ENCODE measurements at places on chromosomes 7 and 10.

- no peak for DNase-seq
These were observed 91.5 kb downstream of the VPS41 start for GRCh38 chr7:38817526-38817925.

- DNase-seq: no peak
These were observed 6.6 kb upstream of the ZNF786 start for GRCh38 chr7:149097088-149097487.

GRCh38 chr10:110216240-110216639 is 8.8 kb downstream of the MXI1 start:
- DNase-seq: no peak

DNA sequence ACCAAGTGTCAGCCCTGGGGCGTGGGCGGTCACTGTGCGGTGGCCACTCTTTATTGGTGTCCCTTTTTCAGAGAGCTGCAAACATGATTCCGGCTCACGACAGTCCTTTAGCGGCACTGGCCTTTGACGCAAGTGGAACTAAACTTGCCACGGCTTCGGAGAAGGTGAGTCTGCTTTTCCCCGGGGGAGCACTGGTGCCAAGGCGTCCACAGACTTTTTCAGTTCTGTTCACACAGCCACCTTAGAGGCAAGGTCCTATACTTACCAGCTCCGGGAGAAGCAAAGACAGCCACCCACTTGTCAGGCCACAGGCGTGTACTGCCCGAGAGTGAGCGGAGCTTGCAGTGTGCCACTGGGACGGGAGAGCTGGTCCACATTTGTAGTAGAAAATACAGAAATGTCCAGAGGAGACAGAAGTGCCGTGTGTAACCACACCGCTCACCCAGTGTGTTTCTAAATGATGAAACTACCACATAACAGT is 27.9 kb downstream of the WIPI2 start:
- no peak for DNase-seq

DNA sequence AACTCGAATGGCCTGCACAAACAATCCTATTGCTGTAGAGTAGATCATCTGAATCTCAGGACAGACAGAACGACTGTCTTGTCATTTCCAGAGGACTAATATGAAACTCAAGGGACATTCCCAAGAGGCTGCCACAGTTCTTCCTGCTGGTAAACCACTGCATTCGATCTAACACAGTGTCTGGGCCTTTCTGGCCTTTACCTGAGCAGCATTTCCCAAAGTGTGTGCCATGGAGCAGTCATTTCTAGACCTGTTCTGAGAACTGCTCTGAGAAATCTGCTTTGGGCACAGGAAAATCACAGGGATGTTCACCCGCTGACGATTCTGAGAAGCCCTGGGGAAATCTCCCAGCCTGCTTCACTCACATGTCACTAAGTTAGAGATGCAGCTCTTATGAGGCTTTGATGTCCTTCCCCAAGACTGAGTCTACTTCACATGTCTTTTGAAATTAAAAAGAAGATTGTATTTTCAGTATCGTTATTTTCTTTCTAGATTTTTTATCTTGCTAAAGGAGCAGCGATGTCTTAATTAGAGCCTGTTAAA is 18.4 kb downstream of the GPNMB start:
- DNase-seq: no peak

DNA sequence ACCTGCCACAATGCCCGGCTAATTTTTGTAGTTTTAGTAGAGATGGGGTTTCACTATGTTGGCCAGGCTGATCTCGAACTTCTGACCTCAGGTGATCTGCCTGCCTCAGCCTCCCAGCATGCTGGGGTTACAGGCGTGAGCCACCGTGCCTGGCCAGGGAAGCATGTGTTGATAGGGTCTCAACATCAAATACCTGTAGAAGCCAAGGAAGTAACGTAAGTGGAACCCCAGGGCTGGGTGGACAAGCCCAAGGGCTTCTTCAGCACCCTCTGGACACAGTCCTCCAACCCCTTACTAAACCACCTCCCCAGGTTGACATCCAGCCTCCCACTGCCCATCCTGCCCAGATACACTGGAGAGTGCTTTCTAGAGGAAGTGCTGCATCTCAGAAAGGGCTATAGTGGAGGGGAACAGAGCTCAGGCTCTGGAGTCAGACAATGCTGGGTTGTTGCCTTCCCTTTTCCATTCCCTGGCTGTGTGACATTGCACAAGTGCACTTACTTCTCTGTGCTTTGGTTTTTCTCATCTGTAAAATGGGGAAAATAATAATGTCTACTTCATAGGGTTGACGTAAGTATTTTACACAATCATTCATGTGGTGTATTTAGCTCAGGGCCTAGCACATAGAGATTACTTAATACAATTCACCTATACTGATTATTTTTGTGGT is 73.9 kb upstream of the KAT6B start:
- no peak for DNase-seq

DNA sequence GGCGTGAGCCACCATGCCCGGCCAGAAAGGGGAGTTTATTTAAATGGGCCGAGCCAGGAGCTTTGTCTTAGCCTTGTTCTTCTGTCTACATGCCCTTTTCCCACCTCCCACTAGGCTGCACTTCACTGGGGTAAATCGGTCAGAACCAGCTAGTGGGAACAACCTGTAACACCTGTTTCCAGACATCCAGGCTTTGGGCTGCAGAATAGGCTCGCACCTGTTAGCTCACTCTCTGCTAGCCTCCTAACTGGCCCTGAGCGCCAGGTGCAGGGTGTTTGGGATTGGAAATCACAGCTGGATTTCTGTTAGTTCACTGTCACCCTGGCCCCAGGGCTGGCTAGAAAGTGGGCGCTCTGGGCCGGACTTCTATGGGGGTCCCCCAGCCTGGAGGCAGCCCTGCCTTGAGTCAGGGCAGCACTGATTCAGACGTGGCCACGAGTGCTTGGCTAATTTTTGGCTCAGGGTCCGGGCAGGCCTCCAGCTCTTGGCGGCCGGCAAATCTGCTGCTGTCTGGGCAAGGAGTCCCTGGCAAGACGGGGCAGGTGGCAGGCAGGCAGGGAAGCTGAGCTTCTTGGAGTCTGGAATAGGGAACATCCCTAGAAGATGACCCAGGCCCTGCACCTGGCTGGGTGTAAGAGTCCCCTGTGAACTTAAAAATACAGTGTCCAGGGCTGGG is 48.6 kb downstream of the GTF2IRD1 start:
- no peak for DNase-seq

DNA sequence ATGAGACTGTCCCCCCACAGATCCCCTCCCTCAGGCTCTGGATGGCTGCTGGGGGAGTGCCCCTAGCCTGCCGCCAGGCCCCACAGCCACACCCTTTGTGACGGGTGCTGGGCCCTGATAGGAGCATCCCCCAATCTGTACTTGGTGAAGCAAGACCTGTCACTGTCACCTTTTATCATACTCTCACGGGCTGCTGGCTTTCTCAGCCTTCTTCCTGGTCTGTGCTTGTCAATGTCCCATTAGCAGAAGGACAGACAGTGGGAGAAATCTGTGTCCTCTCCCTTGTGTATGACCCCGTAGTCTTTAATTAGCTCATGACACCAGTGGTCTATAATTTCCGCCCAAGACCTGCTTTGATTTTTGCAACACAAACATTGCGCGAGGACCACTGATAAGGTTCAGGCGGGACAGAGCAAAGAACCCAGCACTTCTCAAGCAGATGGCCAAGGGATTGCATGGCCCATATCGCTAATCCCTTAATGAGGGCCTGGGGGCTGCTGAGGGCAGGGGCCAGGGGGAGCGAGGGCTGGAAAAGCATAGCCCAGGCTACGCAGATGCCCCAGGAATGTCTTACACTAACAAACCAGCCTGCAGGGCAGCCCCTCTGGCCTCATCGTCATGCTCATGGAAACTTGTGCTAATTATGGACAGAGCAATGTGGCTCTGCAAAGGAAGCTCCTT is 127.8 kb downstream of the PTPN20 start:
- no peak for DNase-seq

GRCh38 chr7:47354071-47354470 is 227.8 kb downstream of the TNS3 start:
- no peak for DNase-seq

GRCh38 chr10:86179961-86180360 is 186.6 kb downstream of the GRID1 start:
- no peak for DNase-seq

Data from caudate nucleus (tissue), 63 donors.